ENCODE measurements at places on chromosomes 7 and 10.

GRCh38 chr10:131083915-131084790 is 227.4 kb downstream of the TCERG1L start:
- DNase-seq, result no peak

- DNase-seq, result peak; percentile 17
These were observed 2.2 kb upstream of the ATP6V0E2 start for GRCh38 chr7:149871576-149871975.

DNA sequence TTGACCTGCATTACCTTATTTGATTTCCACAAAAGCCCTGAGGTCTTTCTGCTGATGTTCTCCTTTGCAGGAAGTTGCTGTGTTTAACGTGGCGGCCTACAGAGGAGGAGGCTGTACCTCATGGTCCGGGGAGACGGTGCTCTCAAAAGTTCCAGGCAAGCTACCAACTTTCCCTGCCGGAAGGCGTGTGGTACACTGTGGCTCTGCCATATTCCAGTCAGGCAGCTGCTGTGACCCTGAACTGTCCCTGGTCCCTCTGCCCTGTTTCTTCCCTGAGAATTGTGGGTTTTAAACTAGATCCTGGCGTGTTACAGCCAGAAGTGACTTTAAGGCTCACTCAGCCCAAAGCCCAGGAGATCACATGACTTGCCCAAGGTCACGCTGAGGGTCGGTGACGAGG is 139.2 kb downstream of the TEX36 start:
- no peak for DNase-seq

- DNase-seq, result no peak
These were observed 1512.8 kb upstream of the LRRTM3 start for GRCh38 chr10:65413001-65413400.

DNA sequence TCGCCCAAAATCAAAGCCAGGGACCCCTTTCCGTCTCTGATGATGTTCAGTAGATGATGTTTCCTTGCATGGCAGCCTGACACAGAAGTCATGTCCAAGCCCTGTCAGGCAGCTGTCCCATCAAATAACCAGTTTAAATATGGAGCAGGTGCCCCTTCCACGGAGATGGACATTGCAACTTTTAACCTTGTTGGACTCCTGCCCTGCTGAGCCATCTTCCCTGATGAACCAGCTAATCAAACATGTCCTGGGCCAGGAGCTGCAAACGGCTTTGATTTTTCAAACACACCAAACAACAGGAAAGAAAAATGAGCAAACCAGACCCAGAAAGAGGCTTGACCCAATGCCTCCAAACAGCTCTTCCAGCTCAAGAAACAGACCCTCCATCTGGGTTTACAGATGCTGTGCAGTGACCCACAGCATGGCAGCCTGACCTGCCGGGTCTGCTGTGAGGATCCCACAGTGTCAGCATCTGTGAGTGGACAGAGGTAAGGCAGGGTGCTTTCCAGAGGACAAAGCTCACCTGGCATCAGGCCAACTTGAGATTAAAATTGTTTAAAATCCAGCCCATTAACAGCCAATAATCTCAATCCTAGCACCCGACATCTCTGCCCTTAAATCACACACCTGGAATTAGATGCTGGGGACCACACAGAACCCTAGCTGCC is 372.6 kb downstream of the GRID1 start:
- no peak for DNase-seq

GRCh38 chr10:91610444-91610843 is 22.4 kb downstream of the PPP1R3C start:
- no peak for DNase-seq

- no peak for DNase-seq
These were observed 35.3 kb downstream of the TRRAP start for GRCh38 chr7:98913612-98914011.
